Activated CD8-positive, alpha-beta memory T cell treated with anti-CD3 and anti-CD28 coated beads, Interleukin-2, amount 10 ng/mL, durations not matched to agents 7 days and 5 days (primary cell): ENCODE measurements at places on chromosomes 5 and 9. TPM values are rescaled to one million over a fixed set of nuclear protein-coding genes. Genes with fewer than 3 reads are reported as not detected.
A peak's percentile ranks its signal among the peaks of the same experiment; 100 is the strongest.

The COL23A1 gene
- total RNA-seq = 0.18 TPM

The PCDHA11 gene
- total RNA-seq = not detected

The CCDC183 gene
- total RNA-seq = 0.91 TPM

GRCh38 chr9:35679766-35680330 lies 6.1 kb downstream of the CA9 start:
- DNase-seq = no peak
- H3K4me1 ChIP-seq = peaks cover 5% of the 10 kb centered on the region
- no peaks in the 10 kb centered on the region for H3K36me3 ChIP-seq
- peaks cover 13% of the 10 kb centered on the region for H3K27me3 ChIP-seq
- no peak overlapping the region for H3K27ac ChIP-seq
- H3K4me3 ChIP-seq = no peak overlapping the region

- H3K27ac ChIP-seq = no peak overlapping the region
- DNase-seq = no peak
- peaks cover 2% of the 10 kb centered on the region for H3K27me3 ChIP-seq
- H3K4me3 ChIP-seq = no peak overlapping the region
- H3K36me3 ChIP-seq = no peaks in the 10 kb centered on the region
Measured at GRCh38 chr5:76196886-76197489, 113.8 kb downstream of the SV2C start.

DNA sequence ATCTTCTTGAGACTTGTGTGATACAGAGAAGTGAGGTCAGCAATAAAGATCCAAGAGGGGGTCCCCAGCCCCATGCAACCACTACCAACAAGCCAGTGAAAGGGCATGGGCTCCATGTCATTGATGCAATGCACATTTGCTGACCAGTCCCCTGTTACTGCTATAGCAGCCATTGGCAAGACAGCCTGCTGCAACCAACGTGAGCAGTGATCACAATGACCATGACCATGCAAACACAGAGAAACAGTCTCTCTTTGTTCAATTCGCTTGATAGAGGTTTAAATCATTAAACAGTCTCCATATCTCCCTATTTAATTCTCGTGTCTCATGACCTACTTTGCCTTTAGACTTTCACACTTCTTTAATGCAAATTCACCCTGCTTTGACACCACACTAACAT lies 30.0 kb upstream of the FOXB2 start:
- peaks cover 11% of the 10 kb centered on the region for H3K27me3 ChIP-seq
- DNase-seq = no peak
- H3K4me1 ChIP-seq = no peaks in the 10 kb centered on the region

The SLC28A3 gene
- total RNA-seq = 0.09 TPM

The ZNF618 gene
- total RNA-seq = 0.79 TPM

- no peaks in the 10 kb centered on the region for H3K36me3 ChIP-seq
- no peak overlapping the region for H3K27ac ChIP-seq
- DNase-seq = no peak
- H3K4me3 ChIP-seq = no peak overlapping the region
- H3K4me1 ChIP-seq = peaks cover 5% of the 10 kb centered on the region
Measured at GRCh38 chr5:176133877-176134276, 104.3 kb upstream of the SIMC1 start.

The MTAP gene
- 63.7 TPM for total RNA-seq

GRCh38 chr9:103681435-103681834 lies 412.7 kb upstream of the SMC2 start:
- no peaks in the 10 kb centered on the region for H3K27me3 ChIP-seq
- H3K4me1 ChIP-seq = no peaks in the 10 kb centered on the region
- H3K36me3 ChIP-seq = no peaks in the 10 kb centered on the region

DNA sequence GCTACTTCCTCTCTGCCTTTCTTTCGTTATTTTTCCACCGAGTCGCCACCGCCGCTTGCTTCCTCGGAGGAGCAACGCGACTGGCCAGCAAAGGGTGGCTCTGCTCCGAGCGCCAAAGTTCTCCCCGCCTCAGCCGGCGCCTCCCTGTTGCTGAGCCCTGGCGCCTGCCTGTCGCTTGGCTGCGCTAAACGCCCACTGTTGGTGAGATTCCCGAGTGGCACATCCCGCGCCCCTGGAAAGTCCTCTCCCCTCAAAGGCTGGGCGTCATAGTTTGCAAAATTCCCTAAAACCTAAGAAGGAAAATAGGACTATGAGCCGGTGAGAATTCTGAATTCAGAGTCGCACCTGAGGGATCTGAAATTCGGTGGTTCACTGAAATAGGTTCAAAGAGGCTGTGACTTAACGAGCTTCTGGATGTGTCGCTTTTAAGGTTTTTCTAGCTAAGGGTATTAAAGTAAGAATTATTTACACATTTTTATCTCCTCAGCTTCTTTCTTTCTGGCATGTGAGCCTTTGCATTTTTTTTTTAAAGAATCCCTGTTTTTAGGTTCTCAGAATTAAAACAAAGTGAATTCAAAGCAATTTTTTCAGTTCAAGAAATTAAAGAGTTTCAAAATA lies at the start of gene GRIN3A:
Gene GRIN3A, minus strand, starts transcription at position 82 of the 618 bp plus-strand sequence. CDS start 668 bp downstream, outside the sequence.
- H3K36me3 ChIP-seq = no peaks in the 10 kb centered on the region
- H3K4me3 ChIP-seq = no peak within 1 kb of the TSS
- no peak for DNase-seq
- peaks cover 36% of the 10 kb centered on the region for H3K27me3 ChIP-seq

The INSL4 gene
- total RNA-seq = not detected

DNA sequence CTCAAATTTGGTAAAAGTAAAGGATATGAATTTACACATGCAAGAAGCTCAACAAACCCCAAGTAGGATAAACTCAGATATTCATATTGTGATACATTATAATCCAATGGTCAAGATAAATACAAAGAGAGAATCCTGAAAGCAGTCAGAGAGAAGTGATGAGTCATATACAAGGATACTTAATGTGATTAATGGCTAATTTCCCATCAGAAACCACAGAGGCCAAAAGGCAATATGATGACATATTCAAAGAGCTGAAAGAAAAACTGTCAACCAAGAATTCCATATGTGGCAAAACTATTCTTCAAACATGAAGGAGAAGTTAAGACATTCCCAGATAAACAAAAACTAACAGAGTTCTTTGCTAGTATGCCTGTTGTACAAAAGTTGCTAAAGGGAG lies 19.5 kb upstream of the IRF1 start:
- no peak overlapping the region for H3K27ac ChIP-seq

DNA sequence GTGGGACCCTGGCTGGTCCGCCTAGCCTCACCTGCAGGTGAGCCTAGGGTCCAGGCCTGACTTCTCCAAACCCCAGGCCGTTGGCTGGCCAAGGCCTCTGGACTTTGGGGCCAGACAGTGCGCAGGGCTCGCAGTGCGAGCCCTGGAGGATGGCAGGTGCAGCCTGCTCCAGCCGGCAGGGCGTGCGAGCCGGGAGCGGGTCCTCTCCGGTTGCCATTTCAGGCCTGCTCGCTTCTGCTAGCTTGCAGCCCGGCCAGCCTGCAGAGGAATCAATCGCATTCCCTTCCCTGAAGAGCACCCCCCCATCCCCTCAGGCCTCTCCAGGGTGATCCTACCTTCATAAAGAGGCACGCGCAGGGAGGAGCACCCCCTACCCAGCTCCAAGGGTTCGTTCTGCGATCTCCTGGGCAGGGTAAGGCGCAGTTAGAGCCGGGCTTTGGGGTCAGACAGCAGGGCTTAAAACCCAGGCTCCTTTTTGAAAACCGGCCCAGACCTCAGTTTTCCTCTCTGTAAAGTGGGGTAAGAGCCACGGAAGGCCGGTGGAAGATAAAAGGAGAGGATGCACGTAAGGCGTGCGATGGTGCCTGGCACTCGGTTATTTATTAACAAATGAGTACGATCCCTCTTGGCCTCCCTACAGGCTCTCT lies 6.2 kb downstream of the BARHL1 start:
- no peaks in the 10 kb centered on the region for H3K36me3 ChIP-seq
- DNase-seq = no peak
- no peak overlapping the region for H3K4me3 ChIP-seq
- no peak overlapping the region for H3K27ac ChIP-seq
- peaks cover 2% of the 10 kb centered on the region for H3K4me1 ChIP-seq

- no peaks in the 10 kb centered on the region for H3K4me1 ChIP-seq
- H3K36me3 ChIP-seq = peaks cover 32% of the 10 kb centered on the region
- no peak for DNase-seq
- H3K4me3 ChIP-seq = no peak overlapping the region
- H3K27ac ChIP-seq = no peak overlapping the region
- H3K27me3 ChIP-seq = no peaks in the 10 kb centered on the region
Measured at GRCh38 chr5:134837530-134838181, 8.1 kb upstream of the C5orf24 start.

- peaks cover 67% of the 10 kb centered on the region for H3K4me1 ChIP-seq
- DNase-seq = no peak
- H3K27me3 ChIP-seq = no peaks in the 10 kb centered on the region
- H3K27ac ChIP-seq = peak overlapping the region; percentile 50
- peak overlapping the region; percentile 60 for H3K4me3 ChIP-seq
- H3K36me3 ChIP-seq = no peaks in the 10 kb centered on the region
Measured at GRCh38 chr5:177474846-177475562, 1.6 kb upstream of the DBN1 start.

The PRR16 gene
- not detected for total RNA-seq

DNA sequence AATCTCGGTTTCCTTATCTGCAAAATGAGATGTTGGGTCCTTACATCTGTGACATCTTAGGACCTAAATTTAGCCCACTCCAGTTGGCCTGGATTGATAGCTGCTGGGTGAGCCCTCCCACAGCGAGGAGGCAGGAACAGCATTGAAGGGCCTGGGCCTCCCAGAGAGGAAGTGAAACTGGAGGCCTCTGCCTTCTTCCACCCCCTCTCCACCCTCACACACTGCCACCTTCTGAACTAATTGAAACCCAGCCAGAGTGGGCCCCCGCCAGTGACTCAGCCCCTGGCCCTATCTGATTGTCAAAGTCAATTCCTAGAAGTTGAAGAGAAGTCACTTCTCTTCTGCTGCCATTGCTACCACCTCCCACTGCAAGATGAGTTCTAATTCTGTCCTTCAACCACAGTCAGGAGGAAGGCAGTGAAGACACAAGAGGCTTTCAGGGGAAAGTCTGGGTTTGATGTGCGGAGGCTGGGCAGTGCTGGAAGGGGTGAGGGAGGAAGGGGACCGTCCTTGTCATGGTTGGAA lies 55.2 kb upstream of the NEK6 start:
- peaks cover 60% of the 10 kb centered on the region for H3K4me1 ChIP-seq
- H3K27ac ChIP-seq = peak overlapping the region; percentile 95

DNA sequence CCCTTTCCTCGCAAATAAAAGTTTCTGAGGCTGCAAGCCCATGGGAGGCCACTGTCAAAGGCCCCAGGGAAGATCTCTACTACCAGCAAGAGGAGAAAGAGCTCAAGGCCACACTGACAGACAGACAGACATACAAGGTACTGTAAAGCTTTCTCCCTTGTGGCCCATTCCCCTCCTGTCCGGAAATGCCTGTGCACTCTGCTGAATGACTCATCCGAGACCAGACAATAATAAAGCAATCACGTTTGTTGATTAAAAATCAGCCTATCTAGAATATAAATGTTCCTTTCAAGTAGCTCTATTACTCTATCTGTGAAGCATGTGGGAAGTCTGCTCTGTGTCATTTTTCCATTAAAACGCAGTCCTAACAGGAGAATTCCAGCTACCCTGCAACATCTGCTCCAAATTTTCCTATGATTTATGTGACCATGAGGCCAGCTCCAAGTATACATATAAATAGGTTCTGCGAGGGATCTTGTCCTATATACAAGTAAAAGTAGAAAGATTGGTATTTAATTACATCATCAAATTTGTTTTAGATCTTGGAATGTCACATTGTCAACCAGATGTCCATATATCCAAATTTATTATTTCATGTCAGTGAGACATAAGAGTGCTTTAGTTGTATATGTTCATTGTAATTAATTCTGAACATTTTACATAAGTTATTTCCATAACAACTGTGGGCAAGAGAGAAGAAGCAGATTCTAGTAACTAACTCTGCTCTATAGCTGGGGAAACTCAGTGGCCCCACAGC lies 34.7 kb upstream of the TGFBI start:
- H3K36me3 ChIP-seq = no peaks in the 10 kb centered on the region
- no peaks in the 10 kb centered on the region for H3K4me1 ChIP-seq
- no peak for DNase-seq
- peaks cover 18% of the 10 kb centered on the region for H3K27me3 ChIP-seq
- H3K4me3 ChIP-seq = no peak overlapping the region

DNA sequence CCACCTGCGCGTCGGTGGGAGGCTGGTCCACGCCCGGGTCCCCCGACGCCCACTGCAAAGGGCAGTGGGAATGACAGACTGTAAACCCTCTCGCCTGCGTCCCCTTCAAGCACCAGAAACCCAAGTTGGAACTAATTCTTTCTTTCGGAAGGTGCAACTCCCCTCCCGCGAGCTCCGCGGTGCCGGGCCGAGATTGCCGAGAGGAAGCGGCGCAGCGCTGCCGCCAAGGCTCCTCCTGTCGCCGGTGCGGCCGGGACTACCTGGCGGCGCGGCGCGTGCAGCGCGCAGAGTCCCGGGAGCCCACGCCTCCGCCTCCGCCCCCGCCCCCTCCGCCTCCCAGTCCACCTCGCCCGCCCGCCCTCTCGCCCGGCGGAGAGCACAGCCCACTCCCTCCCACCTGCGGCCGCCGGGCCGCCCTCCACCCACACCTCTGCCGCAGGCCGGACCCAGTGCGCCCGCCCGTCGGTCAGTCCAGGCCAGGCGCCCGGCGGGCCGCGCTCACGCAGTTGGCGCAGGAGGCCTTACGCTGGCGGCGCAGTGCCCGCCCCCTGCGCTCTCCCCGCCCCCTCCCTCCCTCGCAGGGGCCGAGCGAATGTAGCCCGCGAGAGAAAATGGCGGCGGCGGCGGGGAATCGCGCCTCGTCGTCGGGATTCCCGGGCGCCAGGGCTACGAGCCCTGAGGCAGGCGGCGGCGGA lies at the start of gene MAP3K1:
Gene MAP3K1, plus strand, starts transcription at position 587 of the 695 bp plus-strand sequence. Its CDS starts 25 bp downstream, at position 612.
- H3K27ac ChIP-seq = peak within 1 kb of the TSS; percentile 97
- DNase-seq = peak; percentile 80
- H3K27me3 ChIP-seq = peaks cover 6% of the 10 kb centered on the region
- H3K36me3 ChIP-seq = no peaks in the 10 kb centered on the region

DNA sequence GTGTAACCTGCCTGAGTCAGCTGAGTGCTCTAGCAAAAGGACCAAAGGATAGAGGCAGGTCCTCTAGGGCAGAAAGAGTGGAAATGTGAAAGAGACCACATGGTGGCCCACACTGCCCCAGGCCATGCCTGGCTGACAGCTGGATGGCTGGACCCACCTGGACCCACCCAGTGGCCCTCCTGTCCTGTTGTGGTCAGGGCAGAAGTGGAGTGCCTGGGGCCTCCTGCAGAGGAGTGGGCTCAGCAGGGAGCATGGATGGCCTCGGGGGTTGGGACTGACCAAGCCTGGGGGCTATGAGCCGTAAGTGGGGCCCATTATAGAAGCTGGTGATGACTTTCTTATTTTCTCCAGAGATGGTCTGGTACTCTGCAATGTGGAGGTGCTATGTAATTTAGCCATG lies 55.7 kb upstream of the FAM120AOS start:
- no peak for DNase-seq
- H3K4me3 ChIP-seq = no peak overlapping the region
- no peaks in the 10 kb centered on the region for H3K27me3 ChIP-seq
- H3K4me1 ChIP-seq = peaks cover 36% of the 10 kb centered on the region

The QRFP gene
- total RNA-seq = not detected

The SURF2 gene
- 23.2 TPM for total RNA-seq

- no peak for DNase-seq
- no peaks in the 10 kb centered on the region for H3K4me1 ChIP-seq
- H3K36me3 ChIP-seq = no peaks in the 10 kb centered on the region
- H3K27ac ChIP-seq = no peak overlapping the region
Measured at GRCh38 chr5:59351076-59351794, 542.3 kb downstream of the PDE4D start.
